ENCODE measurements at places on chromosomes 4 and X.
A peak's percentile ranks its signal among the peaks of the same experiment; 100 is the strongest.

DNA sequence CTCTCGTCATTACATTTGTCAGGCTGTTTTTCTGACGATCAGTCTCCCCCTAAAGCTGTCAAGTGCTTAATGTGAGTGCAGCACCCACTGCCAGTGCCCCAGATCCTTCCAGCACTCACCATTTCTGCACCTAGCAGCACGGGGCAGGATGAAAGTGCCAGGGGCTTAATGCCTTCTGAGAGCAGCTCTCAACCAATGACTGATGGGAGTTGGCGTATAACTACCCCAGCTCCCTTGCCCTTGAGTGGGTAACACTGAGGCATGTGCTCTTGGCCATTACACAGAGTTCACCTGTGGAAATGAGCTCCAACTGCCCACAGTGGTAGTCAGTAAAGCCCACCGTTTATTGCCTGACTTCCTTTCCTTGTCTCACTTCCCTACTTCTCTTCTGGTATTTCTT lies 226.2 kb upstream of the BCOR start:
- no peak for DNase-seq

- no peak for DNase-seq
These were observed 205.3 kb downstream of the SPOCK3 start for GRCh38 chr4:167028976-167029375.

DNA sequence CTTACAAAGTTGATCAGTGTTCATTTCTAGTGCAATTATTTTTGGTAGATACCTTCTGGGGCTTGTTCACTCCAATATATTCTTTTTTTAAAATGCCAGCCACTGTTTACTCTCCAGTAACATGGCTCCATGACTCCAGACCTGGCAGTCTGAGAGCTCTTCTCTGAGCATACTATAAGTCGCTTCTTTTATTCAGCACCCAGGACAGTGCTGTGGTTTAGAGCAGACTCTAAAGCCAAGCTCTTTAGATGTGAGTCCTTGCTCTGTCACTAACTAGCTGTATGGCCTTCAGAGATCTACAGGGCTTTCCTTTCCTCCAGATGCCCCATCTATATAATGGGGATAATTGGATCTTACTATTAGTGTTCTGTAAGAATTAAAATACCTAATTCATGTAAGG lies 200.2 kb upstream of the FAM241A start:
- DNase-seq, result no peak

DNA sequence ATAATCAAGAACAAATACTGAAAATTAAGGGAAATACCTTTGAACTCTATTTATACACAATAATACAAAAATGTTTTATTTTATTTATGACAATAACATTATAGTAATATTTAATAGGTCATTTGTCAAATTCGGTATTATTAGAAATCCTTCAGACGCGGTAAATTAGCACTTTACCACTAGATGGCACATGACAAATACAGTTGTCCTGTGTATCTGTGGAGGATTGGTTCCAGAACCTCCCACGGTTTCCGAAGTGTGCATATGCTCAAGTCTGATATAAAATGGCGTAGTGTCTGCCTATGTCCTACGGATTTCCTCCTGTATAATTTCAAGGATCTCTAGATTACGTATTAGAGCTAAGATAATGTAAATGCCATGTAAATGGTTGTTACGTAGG lies 8.1 kb upstream of the LINC00632 start:
- peak; percentile 49 for DNase-seq

- peak; percentile 43 for DNase-seq
These were observed 40.8 kb upstream of the IL9R start for GRCh38 chrX:155956649-155957048.

DNA sequence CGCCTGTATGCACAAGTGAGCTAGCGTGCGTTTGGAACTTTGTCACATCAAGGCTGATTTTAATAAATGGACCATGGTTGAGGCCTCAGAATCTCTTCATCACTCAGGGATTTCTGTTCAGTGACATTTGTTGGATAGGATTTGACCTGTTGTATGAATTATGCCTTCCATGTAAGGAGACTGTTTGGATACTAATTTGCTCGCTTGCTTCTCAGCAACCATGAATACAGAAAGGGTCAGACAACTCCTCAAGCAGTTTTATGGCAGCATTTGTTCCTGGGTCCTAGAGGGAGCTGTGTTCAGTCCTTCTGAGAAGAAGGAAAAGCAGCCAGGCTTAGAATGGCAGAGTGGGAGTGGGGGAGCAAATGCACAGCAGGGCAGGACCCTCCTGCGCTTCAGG lies 269.7 kb upstream of the LCORL start:
- no peak for DNase-seq

- peak; percentile 66 for DNase-seq
These were observed 25.8 kb downstream of the TRIM75 start for GRCh38 chr4:165079476-165079875.

DNA sequence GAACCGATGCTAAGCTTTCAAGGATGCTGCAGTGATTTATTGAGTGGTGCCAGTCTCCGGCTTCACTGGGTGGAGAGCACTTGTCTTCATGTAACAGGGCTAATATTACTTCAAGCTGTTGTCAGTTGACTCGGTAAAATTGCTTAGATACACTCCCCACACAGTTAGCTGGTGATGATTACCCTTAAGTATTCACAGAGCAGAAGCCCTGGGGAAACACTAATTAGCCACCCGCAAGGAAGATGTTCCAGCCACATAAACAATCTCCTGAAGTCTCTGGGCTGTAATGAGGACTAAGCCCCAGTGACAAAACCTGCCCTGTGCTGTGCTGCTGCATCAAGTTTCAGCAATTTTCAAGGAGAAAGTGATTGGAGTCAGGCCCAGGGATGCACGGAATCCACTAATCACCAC lies 37.3 kb upstream of the GK2 start:
- DNase-seq, result peak; percentile 13

GRCh38 chrX:12999422-12999821 lies 24.5 kb downstream of the TMSB4X start:
- no peak for DNase-seq

GRCh38 chrX:63918611-63919010 lies 133.6 kb upstream of the ARHGEF9 start:
- DNase-seq, result no peak

DNA sequence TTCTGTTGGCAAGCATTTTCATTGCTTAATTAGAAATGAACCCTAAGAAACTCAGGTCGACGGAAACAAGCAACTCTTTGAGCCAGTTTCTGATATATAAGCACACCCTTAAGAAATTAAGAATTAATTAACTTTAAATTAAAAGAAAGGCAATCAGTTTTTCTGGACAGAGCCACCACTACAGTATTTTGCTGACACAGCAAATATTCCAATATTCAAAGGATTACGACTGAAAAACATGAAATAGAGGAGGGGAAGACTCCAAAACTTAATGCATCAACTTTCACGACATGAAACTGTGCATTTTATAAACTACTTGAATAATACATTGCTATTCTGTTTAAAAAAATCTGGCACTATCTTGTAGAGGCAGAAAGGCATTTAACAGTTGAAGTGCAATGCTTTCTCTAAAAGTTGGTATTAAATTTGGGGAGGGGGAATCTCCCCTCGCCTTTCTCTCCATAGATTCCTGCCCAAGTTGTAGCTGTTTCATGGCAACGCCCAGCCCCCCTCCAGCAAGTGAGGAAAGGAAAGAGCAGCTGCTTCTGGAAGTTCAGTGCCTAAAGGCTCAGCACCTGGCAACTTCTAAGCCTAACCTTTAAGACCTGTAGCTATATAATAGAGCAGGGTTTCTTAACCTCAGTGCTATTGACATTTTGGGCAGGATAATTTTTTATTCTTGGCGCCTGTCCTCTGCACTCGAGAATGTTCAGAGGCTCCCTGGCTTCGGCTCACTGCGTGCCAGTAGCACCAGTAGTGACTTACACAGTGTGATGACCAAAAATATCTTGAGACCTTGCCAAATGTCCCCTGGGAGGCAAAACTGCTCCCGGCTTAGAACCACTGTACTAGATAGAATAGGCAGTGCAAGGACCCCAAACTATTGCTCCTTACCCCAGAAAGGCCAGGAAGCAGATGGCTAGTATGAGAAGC lies 6.7 kb upstream of the ZCCHC18 start:
- no peak for DNase-seq

- DNase-seq, result peak; percentile 96
These were observed at the start of gene CCSER1 for GRCh38 chr4:90127223-90127705. CCSER1 (plus strand) TSS chr4:90127394.

GRCh38 chr4:61200187-61200915 lies at the start of gene ADGRL3:
ADGRL3 (plus strand) TSS chr4:61200326.
- peak; percentile 65 for DNase-seq

- DNase-seq, result no peak
These were observed 54.4 kb downstream of the ELF4 start for GRCh38 chrX:130055899-130056298.

DNA sequence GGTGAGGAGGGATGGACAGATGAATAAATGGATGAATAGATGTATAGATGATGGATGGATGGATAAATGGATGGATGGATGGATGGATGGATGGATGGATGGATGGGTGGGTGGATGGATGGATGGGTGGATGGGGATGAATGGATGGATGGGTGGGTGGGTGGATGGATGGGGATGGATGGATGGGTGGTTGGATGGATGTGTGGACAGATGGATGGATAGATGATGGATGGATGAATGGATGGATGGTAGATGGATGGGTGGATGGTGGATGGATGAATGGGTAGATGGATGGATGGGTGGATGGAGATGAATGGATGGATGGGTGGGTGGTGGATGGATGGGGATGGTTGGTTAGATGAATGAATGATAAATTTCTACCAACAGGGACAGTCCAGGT lies 207.0 kb upstream of the PSAPL1 start:
- no peak for DNase-seq

- no peak for DNase-seq
These were observed 196.3 kb upstream of the GATB start for GRCh38 chr4:151957153-151957552.

GRCh38 chr4:73613130-73613529 lies 7.1 kb downstream of the RASSF6 start:
- no peak for DNase-seq

- no peak for DNase-seq
These were observed 34.0 kb upstream of the GRPEL1 start for GRCh38 chr4:7101692-7102515.

Measured in spinal cord (tissue), 10 donors.